ENCODE measurements at places on chromosomes 3 and 15.

- DNase-seq = no peak
These were observed 56.6 kb upstream of the POMGNT2 start for GRCh38 chr3:43162230-43163084.

- DNase-seq = no peak
These were observed 184.3 kb downstream of the P3H2 start for GRCh38 chr3:189936201-189936945.

- DNase-seq = no peak
These were observed 19.7 kb upstream of the DNAJC19 start for GRCh38 chr3:181009225-181009624.

- DNase-seq = no peak
These were observed 185.2 kb downstream of the UACA start for GRCh38 chr15:70578196-70578595.

DNA sequence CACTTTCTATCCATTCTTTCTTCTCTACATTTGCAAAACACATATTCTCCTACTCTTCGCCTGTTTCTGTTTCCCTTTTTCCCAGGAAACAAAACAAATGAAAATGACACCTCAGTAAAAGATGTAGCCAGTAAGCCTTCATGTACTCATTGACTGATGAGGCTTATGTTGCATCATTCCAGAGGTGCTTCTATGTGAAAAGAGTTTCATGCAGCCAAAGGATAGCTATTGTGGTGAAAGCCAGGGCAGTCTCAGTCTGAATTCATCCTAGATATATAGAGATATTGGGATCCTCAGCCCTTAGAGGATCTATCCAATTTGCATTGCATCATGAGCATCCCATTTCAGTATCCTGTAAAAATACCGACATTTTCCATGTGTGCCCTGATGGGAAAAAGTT lies 267.3 kb downstream of the GAP43 start:
- no peak for DNase-seq

Measured in T-helper 2 cell (primary cell).